ENCODE measurements at places on chromosomes 4 and X. TPM values are rescaled to one million over a fixed set of nuclear protein-coding genes. Genes with fewer than 3 reads are reported as not detected.

DNA sequence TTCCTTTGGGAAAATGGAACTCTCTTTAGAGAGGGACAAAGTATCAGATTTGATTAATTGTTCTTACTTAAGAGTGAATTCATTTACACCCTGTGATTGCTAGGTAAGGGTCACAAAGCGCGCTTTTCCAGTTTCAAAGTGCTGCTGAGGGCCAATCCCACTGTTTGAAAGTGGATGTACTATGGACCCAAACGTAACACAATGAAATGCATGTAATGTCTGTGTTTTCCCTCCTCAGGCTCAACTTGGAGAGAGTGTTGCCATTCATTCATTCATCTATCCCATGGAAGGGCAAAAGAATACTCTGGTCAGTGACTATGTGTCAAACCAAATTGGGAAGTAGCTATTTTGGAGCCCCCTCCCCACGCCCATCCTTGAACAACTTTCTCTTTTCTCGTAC, 16.1 kb downstream of the IGSF1 start:
- no peak for DNase-seq

DNA sequence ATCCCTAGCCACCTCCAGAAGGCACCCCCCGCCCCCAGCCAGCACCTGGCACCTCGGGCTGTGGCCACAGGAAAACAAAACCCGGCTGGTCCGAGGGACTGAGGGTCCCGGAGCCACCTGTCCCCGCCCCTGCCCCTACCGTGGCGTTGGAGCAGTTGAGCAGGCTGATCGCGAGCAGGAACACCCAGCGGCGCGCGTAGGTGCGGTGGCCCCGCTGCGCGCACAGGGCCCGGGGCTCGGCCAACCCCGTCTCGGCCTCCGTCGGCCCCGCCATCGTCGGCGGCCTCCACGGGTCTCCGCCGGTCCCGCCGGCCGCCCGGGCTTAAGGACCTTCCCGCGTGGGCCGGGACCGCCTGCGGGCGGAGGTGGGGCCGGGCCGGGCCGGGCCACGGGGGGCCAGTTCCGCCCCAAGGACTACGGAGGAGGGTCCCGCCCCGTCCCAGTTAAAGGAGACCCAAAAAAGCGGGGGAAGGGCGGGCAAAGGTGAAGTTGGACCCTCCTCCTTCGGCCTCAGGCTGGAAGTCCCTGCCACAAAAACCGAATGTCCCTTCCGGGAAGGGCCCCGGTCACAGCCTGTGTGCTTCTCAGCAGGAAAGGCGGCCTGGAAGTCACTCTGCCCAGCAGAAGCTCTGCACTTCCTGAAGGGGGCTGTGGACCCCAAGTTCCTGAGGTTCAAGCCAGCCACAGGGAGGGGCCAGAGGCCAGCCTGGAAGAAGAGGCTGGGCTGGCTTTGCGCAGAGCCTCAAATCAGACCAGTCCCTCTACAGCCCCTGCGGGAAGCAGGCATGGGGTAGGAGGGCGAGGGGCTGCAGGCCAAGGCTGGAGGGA, at the start of gene SLC49A3:
Gene SLC49A3, minus strand, starts transcription at position 298 of the 828 bp plus-strand sequence. Its CDS starts 24 bp downstream, at position 274.
- no peak for DNase-seq

- no peak for DNase-seq
Observed at GRCh38 chr4:159398236-159398638, 295.4 kb downstream of the RAPGEF2 start.

GRCh38 chrX:97326456-97326855, 442.7 kb downstream of the RPA4 start:
- no peak for DNase-seq

DNA sequence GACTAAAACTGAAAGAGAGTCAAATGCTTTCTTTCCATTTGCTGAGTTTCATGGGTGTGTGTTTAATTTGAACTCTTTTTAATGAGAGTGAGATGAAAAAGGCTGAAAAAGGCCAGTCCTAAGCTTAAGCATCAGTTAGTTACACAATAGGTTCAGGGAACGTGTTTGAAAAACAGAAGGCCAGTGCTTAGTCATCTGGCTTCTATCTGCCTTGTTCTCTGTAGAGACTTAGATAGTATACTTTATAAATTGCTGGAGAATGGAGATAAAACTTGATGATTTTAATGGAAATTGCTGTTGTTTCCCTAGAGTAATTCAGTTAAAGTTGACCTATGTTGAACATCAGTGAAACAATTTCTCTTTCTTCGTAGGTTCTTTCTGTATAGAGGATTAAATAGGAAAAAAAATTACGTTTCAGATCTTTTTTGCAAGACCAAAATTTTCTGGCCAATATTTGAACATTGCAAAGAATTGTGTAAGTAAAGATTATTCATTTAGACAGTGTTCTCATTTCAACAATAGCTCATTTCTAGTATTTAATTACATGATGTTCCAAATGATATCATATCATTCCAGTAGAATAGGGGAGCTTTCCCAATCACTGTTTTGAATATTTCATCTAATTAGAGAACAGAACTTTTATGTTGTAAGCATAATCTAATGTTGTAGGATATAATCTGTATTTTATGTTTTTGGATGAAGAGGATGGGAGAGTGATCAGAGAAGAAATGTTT, 1088.8 kb downstream of the ADGRL3 start:
- DNase-seq, result no peak

- no peak for DNase-seq
Observed at GRCh38 chr4:17515445-17516407, 761 bp downstream of the CLRN2 start.

DNA sequence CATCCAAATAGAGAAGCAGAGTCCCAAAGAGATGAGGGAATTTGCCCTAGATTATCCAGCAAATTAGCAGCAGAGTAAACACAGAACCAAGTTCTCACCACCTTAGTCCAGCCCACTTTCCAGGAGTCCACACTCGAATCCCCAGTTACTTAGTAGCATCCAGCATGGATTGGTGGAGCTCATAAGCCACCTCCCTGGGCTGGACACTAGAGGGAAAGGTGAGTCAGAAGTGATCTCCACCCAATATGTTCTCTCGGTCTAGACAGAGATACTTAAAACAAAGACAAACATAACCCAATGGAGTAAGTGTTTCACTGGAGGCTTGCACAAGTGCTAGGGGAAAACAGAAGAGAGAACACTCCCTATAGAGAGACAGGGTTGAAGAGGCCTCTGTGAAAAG, 105.1 kb upstream of the CPEB2 start:
- DNase-seq, result no peak

DNA sequence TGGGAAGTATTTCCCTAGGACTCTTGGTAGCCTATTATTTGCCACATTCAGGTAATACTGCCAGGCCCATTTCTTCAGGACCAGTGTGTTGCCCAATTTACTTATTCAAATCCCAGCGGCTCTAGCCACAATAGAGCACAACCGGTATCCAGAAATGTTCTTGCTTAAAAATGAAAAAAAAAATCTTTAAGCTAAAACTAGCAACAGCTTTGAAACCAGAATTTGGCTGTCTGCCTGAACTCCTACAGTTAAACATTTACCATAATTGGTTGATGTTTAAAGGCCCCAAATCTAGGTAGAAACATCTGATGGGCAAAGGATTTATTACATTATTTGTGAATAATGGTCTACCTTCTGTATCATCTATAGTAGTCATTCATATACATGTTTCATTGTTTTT, 930 bp upstream of the SLITRK4 start:
- DNase-seq, result no peak

DNA sequence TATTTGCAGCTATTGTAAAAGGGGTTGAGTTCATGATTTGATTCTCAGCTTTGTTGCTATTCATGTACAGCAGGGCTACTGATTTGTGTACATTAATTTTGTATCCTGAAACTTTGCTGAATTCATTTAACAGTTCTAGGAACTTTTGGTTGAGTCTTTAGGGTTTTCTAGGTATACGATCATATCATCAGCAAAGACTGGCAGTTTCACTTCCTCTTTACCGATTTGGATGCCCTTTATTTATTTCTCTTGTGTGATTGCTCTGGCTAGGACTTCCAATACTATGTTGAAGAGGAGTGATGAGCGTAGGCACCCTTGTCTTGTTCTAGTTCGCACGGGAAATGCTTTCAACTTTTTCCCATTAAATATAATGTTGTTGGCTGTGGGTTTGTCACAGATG, 48.1 kb downstream of the NPY1R start:
- DNase-seq, result no peak

- DNase-seq, result no peak
Observed at GRCh38 chrX:7435822-7436221, 287.9 kb upstream of the PUDP start.

GRCh38 chr4:95869961-95870500, 30.1 kb downstream of the PDHA2 start:
- no peak for DNase-seq

DNA sequence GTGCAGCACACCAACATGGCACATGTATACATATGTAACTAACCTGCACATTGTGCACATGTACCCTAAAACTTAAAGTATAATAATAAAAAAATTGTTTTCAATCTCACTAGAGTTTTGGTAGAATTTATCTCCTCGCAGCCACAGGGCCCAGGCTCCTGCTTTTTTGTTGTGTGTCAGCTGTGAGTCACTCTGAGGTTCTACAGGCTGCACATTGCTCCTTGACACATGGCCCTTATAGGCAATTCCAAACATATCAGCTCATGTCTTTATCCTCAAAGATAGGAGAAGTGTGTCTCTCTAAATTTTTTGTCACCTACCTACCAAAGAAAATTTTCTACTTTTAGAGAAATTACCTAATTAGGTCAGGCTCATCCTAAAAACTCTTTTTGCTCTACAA, 252.1 kb upstream of the ADGRL3 start:
- DNase-seq, result peak; percentile 71

GRCh38 chr4:2570551-2571222, 34.2 kb downstream of the FAM193A start:
- no peak for DNase-seq

- no peak for DNase-seq
Observed at GRCh38 chr4:48163746-48164145, 29.7 kb upstream of the TXK start.

- DNase-seq, result no peak
Observed at GRCh38 chr4:3225071-3225850, 23.7 kb upstream of the MSANTD1 start.

GRCh38 chrX:2373615-2374014, 127.2 kb downstream of the DHRSX start:
- no peak for DNase-seq

DNA sequence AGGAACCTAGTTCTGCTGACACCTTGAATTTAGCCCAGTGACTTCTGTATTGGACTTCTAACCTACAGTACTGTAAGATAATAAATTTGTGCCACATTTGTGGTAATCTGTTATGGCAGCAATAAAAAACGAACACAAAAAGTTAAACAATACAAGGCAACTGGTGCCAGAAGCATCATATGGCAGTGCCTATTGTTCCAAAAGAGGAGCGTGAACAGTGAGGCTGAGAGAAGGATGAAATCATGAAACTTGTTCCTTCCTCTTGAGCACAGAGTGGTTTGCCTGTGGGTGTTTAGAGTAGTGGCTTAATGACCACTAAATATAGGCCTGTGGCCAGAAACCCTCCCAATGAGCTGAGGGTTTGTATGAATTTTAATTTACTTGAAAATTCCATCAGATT, 69.7 kb upstream of the PGRMC2 start:
- no peak for DNase-seq

- peak; percentile 4 for DNase-seq
Observed at GRCh38 chrX:116317409-116317808, 119.0 kb upstream of the SLC6A14 start.

- no peak for DNase-seq
Observed at GRCh38 chr4:68124262-68124661, 5.4 kb downstream of the TMPRSS11F start.

Gene JCHAIN
- total RNA-seq, result not detected

Gene CC2D2A
- total RNA-seq, result 12.2 TPM

Gene TMEM31
- total RNA-seq, result not detected

Gene PPARGC1A
- not detected for total RNA-seq

Gene PCDH7
- 43.2 TPM for total RNA-seq

Gene FBXW7
- 41.0 TPM for total RNA-seq

Gene SSX2
- total RNA-seq, result not detected

Gene SMPX
- total RNA-seq, result not detected

Gene GPRASP3
- 3.6 TPM for total RNA-seq

Gene CDKL5
- 2.7 TPM for total RNA-seq

Data from foreskin keratinocyte (primary cell).